Transverse colon (tissue), 4 donors: ENCODE measurements at places on chromosomes 5 and 9. TPM values are rescaled to one million over a fixed set of nuclear protein-coding genes. Genes with fewer than 3 reads are reported as not detected.

GRCh38 chr9:99393993-99394392 lies 171.9 kb downstream of the SEC61B start:
- no peak for DNase-seq

- no peak for DNase-seq
These were observed 121.2 kb downstream of the GCNT1 start for GRCh38 chr9:76580188-76580587.

- DNase-seq, result peak; percentile 8
These were observed 743.9 kb upstream of the SEMA6A start for GRCh38 chr5:117318528-117318927.

DNA sequence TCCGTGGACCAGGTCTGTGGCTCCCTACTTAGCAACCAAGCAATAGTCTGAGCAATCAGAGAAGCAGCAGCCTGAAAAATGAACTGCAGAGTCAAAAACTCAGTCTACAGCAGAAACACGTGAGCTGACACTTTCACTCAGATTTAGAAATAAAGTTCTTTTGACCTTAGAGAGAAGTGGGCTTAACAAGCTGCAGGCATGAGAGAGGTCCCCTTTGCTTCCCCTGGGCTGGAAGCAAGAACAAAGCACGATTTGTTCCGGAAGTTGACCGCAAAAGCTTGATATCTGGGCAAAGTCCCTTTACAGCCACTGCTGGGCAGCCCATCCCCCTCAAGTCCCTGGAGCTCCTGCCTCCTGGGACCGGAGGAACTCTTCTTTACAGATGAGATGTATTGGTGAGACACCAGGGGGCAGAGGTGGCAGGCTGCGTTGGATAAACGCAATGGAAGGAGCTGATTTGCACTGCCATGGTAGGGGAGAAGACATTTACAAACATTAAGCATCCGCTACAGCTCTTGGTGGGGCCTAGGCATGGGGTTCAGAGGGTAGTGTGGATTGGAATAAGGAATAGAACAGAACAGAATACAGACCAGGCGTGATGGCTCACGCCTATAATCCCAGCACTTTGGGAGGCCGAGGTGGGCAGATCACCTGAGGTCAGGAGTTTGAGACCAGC lies 5.8 kb upstream of the SOWAHA start:
- peak; percentile 92 for DNase-seq

DNA sequence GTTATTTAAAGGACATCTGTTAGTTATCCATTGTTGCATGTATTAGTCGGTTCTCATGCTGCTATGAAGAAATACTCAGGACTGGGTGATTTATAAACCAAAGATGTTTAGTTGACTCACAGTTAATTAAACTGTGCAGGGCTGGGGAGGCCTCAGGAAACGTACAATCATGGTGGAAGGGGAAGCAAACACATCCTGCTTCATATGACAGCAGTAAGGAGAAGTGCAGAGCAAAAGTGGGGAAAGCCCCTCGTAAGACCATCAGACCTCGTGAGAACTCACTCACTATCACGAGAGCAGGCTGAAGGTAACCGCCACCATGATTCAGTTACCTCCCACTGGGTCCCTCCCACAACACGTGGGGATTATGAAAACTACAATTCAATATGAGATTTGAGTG lies 2064.1 kb downstream of the MAT2B start:
- DNase-seq, result no peak

DNA sequence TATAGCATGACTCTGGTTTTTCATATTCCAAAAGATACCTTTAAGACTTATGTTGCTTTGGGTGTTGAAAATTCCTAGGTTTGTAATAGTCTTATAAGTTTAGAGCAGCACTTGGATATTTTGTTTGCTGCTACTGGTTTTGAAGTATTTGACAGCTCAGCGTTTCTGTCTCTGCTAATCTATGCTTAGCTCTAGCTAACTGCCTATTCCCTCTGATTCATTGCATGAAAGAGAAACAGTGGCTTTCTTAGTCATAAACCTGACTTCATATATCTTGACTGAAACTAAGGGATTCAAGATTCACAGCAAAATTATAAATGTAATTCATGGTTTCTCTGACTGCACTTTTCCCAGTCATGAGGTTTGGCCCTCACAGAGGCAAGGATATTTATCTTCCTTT lies 35.6 kb upstream of the ANXA1 start:
- no peak for DNase-seq

GRCh38 chr9:131657940-131658339 lies 81.9 kb downstream of the RAPGEF1 start:
- no peak for DNase-seq

GRCh38 chr5:9654886-9655285 lies 24.7 kb upstream of the TAS2R1 start:
- DNase-seq, result no peak

GRCh38 chr9:111572950-111573604 lies 26.4 kb downstream of the PTGR1 start:
- DNase-seq, result no peak

DNA sequence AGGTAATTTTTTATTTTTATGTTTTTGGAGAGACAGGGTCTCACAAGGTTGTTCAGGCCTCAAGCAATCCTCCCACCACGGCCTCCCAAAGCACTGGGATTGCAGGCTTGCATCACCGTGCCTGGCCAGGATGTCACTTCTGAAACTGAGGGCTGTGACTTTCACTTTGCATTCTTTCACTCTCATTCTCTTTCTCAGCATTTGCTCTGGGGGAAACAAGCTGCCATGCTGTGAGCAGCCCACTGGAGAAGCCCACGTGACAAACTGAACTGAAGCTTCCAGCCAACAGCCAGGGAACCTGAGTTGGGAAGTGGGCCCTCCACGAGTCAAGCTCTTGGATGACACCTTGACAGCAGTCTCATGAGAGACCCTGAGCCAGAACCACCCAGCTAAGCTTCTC lies 109.4 kb downstream of the C5orf15 start:
- no peak for DNase-seq

DNA sequence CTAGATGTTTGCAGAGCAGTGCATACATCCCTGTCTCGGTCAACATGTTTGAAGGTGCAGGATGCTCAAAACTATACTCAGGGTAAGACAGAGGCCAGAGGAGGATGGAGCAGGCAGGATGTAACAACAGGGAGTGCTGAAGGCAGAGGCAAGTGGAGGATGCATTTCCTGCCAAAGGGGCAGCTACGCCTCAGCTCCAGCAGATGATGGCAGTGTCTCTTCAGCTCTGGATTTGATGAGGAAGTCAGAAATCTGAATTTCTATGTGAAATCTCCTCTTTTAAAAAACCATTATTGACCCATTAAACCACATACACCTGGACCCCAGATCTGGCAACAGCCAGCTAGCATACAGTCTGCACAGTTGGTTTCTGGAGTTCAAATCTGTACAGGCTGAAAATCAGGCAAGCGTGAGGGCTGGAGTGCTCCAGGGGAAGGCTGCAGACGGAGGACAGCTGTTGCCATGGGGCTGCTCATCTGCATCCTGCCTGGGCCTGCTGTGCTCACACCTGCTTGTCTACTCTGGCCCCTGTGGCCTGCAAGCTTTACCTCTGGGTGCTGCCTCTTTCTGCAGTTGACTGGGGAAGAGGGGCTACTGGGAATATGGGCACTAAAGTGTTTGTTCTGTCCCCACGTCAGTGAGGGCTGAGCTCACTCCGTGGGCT lies 152.9 kb upstream of the SLC28A3 start:
- DNase-seq, result no peak

GRCh38 chr5:60010853-60011252 lies 117.3 kb upstream of the PDE4D start:
- no peak for DNase-seq

GRCh38 chr9:27041746-27042145 lies 36.3 kb upstream of the LRRC19 start:
- DNase-seq, result no peak

DNA sequence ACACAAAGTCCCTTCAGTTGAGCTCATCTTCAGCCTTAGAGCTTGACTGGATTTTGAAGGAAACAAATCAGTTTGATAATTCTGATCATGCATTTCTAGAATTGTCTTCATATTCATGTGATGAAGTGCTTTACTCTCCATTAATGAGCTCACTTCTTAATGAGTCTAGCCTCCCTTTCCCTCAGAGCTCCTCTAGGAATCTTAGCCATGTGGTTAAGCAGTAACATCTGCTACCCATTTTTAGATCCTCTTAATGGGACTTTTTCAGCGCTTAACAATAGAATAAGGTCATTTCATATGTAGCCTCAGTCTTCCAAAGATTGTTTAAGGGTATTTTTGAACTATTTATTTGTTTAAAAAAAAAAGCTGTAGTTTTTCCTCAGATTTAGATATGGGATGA lies 36.9 kb upstream of the LURAP1L start:
- DNase-seq, result no peak

- no peak for DNase-seq
These were observed 28.9 kb downstream of the SNX24 start for GRCh38 chr5:122874179-122874875.

DNA sequence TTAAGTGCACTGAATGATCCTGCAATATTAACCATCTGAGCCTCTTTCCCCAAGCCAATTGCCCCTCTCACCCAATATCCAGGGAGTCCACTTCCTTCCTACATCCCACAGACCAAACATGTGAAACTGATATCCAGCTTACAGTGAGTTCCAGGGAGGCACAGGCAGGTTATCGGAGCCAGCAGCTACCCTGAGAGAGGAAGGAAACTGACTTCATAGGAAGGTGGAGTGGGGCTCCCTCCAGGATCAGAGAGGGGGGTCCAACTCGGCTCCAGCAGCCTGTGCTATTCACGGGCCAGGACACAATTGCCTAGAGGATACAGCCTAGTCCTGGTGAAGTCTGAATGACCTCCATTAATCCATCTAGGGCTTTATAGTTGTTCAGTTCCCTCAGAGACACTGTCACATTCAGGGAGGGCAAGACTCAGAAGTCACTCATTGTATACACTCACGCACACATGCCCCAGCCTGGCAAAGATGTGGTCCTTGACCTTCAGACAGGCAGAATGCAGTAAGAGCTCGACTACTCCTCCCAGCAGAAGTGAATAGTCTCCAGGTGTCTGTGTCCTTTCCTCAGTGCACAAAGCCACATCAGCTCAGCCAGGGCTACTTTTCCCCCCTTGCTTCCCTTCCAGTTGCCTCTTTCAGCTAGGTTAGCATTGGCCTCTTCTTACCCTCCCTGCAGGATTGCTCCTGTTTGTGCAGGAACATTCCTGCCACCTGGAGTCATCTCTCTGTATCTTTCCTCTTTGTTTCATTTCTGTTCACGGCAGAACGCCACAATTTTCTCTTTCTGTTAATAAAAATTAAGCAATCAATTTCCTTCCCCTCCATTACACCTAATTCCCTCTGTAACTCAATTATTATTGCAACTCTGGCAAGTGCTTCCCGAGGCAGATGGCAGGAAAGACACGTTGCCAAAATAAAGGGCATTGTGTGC lies 501.7 kb downstream of the ARHGEF28 start:
- no peak for DNase-seq

DNA sequence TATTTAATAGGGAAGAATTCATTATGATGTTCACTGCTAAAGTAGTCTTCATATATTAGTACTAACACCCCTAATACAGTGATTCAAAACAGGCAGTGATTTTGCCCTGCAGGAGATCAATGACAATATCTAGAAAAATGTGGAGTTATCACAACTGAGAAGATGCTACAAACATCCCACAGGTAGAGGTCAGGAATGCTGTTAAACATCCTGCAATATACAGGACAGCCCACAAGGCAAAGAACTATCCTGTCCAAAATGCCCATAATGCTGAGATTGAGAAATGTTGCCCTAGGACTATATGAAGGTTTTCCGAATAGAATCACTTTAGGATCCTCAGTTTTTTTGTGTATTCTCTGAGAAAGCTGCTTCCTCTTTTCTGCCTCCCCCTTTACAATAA lies 15.3 kb downstream of the RORB start:
- no peak for DNase-seq

GRCh38 chr5:81315336-81315735 lies 13.9 kb downstream of the ZCCHC9 start:
- no peak for DNase-seq

DNA sequence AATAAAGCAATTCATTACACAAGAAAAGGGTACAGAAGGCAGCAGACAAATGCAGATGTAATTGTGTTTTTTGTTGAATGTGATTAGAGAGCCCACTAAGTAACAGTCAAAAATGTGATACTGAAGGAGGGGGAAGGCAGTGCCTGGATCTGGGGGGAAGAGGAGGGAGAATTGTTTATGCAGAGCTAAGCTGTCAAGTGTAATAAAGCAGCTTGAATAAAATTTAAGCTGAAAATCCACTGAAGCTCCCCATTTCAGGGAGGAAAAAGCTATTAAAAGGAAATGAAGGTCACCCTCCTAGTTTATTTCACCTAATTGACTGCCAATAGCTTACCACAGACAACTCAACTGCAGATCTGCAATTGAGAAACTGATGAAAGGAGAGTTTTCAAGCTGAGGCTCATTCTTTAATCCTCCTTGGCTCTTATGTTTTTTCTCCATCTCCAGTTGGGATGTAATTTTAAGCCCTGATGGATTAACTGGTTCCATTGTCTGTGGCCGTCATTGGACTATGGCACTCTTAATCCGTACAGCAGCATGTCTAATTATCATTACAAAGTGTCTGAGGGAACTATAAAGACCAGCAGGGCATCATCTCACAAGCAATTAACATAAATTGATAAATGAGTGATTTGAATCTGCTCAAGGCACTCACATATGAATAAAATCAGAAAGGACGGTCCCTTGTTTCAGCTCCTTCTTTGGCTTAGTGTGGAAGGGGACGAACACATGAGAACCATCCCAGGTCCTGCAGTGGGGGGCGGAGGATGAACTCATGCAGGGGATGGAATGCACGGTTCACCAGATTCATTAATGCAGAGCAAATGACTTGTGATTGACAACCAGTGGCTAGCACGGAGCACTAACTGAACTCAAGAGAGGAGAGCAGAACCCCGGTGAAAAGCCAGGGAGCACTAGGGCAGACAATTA lies 38.5 kb downstream of the TLE1 start:
- DNase-seq, result no peak

DNA sequence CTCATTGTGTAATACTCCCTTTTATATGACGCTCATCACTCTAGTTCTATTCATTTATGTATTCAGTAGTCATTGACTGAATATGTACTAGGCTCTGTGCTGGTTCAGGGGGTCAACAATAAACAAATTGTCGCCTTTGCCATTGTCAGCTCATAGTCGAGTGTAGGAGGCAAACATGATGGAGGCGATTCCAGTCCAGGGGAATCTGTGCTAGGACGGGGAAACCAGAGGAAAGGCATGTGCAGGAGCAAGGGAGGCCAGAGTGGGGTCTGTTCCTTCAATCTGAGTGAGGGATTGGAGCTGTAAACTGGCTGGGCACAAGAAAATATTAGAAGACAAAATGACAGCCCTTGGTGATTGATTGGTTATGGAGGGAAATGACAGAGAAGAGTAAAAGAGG lies 83.9 kb downstream of the ANGPTL2 start:
- no peak for DNase-seq

GRCh38 chr5:78613756-78614155 lies 34.8 kb downstream of the LHFPL2 start:
- DNase-seq, result no peak

Gene SH3RF2
- total RNA-seq, result 67.9 TPM

Gene PCDHB15
- total RNA-seq, result 1.1 TPM

Gene ATOX1
- 81.1 TPM for total RNA-seq

Gene FYB1
- total RNA-seq, result 6.4 TPM

Gene KIF4B
- not detected for total RNA-seq

Gene IL5
- not detected for total RNA-seq

Gene PCDHGA5
- 2.5 TPM for total RNA-seq

Gene PCDHB14
- 3.0 TPM for total RNA-seq

Gene NFX1
- 61.6 TPM for total RNA-seq

Gene OR1L8
- total RNA-seq, result not detected

Gene SCGB3A1
- total RNA-seq, result not detected

Gene TYRP1
- total RNA-seq, result 0.41 TPM

Gene CENPH
- total RNA-seq, result not detected
